ENCODE measurements at places on chromosomes 5 and 9.

DNA sequence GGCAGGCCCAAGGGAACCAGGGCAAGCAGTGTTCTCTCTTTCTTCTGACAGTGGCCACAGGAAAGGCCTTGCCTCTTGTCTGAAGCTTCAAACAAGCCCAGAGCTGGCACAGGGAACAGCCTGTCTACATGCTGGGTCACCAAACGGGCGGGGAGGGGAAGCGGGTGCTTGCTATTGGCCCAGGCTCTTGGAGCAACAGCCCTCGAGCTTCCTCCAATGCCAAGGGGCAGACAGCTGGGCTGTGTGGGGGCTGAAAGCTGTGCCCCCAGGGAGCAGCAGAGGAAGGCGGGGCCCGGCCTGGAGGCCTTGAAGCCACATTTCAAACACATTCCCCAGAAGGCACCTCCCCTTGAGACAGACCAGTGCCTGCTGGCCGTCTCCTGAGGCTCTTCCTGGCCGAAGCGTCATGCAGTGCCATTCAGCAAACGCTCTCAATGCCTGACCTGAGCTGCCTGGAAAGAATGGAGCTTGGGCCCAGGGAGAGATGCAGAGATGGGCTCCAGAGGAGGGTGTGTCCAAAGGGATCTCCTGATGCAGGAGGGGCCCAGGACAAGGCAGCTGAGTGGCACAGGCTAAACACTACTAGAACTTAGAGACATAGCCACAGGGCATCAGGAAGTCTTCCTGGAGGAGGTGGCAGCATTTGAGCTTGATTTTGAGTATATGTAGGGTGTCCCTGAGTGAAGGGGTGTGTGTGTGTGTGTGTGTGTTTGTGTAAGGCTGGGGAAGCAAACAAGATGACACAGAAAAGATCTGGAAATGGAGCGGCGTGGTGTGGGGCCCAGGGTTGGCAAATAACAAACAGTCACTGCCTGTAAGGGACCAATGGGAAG lies 2.5 kb downstream of the FIBCD1 start:
- no peak for DNase-seq

DNA sequence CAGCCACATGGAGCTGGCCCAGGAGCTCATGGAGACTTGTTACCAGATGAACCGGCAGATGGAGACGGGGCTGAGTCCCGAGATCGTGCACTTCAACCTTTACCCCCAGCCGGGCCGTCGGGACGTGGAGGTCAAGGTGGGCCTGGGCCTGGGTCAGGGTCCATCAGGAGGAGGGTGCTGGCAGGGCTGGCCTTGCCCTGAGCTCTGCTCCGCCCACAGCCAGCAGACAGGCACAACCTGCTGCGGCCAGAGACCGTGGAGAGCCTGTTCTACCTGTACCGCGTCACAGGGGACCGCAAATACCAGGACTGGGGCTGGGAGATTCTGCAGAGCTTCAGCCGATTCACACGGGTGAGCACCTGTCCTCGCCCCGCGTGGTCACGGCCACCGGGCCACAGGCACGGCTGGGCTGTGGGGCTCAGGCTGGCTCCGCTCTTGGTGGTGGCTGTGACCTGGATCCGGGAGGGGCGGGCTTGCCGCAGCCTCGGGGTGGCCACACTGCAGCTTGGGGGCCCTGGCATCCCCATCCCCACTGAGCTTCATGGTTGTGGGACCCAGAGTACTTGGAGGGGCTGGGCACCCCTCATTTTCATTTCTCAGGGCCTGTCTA lies 7.1 kb downstream of the DPP7 start:
- DNase-seq: no peak

DNA sequence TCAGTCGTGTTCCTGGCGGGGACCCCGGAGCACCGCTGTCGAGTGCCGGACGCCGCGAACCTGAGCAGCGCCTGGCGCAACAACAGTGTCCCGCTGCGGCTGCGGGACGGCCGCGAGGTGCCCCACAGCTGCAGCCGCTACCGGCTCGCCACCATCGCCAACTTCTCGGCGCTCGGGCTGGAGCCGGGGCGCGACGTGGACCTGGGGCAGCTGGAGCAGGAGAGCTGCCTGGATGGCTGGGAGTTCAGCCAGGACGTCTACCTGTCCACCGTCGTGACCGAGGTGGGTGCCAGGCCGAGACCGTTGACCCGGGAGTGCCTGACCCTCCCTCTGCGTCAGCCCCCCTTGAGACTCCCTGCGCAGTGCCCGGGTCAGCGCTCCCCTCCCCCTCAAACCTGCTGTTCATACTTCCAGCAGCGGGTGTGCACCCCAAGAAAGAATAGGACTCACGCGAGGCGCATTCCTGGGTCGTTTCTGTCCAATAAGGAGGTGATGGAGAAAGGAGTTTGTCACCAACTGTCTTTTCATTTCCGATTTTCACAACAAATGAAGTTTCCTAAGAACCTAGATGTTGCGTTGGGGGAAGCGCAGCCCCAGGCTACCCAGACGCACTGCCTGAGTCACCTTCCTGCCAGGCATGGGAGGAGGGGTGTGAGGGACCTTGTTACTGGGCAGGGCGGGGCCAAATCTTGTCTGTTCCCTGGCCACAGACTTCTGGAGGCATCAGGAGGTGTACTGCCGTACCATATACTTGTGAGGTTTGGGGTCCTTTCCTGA lies 722 bp downstream of the SLC22A4 start:
- DNase-seq: no peak

- DNase-seq: no peak
Measured at GRCh38 chr5:125719681-125720347, 703.4 kb upstream of the GRAMD2B start.

GRCh38 chr5:157611571-157612476 lies 36.2 kb upstream of the ADAM19 start:
- DNase-seq: no peak

DNA sequence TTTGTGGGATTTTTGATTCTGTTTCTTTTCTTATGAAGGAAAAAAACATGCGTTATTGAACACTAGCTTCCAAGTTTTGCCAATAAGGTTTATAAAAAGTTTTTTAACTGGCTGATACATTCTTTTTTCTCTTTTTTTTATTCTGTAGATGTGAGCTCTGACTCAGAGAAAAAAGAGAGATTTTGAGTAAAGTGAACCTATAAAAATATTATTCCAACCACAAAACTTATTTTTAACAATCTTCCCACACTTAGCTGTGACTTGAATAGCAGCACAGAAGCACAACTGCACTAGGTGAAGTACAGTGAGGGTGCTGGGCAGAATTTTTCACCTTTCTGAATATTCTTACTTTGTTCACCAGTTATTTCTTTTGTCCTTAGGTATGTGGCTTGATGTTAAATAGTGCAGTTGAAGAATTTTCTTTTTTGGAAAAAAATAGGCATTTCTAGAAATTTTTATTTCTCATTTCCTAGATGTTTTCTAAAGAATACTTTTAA lies 41.6 kb downstream of the CHSY3 start:
- no peak for DNase-seq

- no peak for DNase-seq
Measured at GRCh38 chr5:38948501-38948900, 102.7 kb downstream of the OSMR start.
